ENCODE measurements at places on chromosomes 4 and X.

DNA sequence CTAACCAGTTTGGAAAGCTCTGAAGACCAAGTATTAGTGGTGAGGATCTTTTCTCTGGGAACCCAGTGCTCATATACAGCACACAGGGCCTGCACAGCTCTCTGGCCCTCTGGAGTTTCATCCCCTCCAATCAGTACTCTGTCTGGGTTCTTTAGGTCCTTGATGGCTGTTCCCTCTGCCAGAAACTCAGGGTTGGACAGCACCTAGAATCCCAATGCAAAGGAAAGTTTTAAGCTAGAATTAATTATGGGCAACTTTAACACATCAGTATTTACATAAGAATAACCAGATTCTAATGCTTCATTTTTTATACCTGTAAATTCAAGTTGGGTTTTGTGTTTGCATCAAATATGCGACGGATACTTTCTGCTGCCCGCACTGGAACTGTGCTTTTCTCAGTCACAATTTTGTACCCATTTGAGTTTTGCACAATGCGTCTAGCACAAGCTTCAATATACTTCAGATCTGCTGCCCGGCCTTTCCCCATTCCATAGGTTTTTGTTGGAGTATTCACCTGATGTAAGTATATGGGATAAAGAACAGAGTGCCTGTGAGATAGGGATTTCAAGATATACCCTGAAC, 16.8 kb downstream of the UGDH start:
- DNase-seq: no peak

GRCh38 chr4:112112590-112113170, 32.6 kb upstream of the FAM241A start:
- DNase-seq: no peak

- DNase-seq: no peak
Measured at GRCh38 chr4:95505799-95506198, 43.0 kb downstream of the UNC5C start.

DNA sequence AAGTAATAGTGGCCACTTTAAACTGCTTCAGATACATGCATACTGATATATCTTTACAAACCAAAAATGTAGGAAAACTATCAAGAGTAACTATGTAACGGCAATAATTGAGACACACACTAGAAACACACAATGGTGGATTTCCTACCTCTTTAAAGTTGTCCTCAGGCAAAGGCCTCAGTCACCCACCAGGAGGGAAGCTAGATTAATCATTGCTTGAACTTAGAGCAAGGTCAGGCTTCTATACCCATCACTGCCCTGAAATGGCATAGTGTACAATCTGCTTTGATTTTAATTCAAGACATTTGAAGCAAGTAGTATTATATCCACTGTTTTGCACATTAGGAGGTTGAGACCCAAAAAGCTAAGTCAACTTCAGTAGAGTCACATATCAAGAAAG, 110.9 kb downstream of the AREG start:
- no peak for DNase-seq

DNA sequence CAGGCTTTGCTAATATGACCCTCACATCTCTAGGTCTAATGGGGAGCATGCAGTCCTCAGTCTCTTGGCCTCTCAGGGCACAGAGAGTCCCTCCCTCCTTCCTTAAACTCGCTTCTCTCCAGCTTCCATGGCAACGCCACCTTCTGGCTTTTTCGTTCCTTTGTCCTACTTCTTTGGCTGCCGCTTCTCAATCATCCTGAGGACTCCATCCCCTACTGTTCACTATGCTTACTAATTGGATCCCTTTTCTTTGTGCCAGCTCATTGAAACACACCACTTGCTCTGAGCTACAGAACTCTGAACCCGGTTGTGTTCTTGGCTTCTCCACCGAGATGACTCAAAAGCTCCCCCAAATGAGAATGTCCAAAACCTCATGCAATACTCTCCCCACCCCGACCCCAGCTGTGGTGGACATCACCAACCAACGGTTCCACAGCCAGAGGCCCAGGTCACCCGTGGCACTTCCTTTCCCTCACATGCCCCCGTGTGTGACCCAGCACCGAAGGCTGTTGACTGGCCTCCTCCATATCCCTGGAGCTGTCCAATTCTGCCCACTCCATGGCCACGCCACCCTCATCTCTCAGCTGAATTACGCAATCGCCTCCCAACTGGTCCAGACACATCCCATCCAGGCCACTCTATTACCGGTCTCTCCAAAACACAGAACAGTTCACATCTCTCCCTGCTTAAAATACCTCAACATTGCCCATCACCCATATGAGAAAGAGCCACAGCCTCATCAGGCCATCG, 34.7 kb downstream of the CRMP1 start:
- no peak for DNase-seq

GRCh38 chr4:129362691-129363274, 266.8 kb downstream of the C4orf33 start:
- DNase-seq: peak; percentile 59

GRCh38 chr4:40421839-40422708, 86.9 kb downstream of the CHRNA9 start:
- no peak for DNase-seq

DNA sequence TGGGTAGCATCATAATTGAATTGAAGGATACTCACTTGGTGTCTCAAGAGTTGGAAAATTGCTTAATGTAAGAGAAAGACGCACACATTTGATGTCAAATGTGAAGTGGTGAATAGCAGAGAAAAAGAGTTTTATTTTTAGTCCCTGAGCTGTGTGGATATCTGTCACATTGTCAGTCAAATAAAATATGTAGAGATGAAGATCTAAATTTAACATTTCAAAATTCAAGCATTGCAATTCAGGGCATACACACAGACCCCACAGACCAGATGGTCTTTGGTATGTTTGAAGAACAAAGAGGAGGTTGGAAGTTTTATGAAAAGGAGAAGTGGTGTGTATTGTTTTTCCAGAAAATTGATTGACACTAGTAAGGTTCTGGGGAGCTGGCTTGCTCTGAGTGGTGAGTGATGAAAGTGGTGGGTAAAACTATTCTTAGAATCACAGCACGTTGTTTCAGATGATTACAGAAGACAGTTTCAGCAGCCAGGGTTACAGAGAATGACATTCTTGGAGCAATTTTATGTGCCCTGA, 44.9 kb upstream of the BBS12 start:
- DNase-seq: no peak

DNA sequence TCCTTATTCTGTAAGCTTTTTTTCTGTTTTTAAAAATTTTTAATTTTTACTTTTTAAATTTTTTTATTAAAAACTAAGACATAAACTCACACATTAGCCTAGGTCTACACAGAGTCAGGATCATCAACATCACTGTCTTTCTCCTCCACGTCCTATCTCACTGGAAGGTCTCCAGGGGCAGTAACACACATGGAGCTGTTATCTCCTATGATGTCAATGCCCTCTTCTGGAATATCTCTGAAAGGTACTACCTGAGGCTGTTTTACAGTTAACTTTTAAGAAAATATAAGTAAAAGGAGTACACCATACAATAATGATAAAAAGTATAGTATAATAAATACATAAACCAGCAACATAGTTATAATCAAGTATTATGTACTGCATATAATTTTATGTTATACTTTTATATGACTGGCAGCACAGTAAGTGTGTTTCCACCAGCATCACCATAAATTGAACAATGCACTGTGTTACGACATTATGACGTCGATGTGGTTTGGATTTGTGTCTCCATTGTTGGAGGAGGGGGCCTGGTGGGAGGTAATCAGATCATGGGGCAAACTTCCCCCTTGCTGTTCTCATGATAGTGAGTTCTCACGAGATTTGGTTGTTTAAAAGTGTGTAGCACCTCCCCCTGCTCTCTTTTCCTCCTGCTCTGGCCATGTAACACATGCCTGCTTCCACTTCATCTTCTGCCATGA, 21.3 kb downstream of the IL15 start:
- DNase-seq: peak; percentile 64

DNA sequence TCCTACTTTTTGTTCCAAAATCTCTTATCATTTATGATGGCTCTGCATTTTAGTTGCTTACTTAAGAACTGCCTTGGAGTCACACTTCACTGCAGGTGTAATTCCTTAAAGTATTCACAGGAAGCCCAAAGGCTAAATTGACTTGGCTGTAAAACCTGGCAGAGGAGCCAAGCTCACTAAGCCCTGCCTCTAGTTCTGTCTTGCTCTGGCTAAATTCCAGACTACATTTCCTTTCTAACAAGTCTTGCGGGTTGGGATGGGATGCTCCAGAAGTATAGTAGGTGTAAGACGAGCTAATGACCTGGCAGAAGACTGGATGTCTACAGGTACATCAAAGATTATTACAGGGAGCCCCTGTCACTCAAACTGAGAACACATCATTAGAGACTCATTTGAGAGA, 924.0 kb upstream of the INTU start:
- no peak for DNase-seq

DNA sequence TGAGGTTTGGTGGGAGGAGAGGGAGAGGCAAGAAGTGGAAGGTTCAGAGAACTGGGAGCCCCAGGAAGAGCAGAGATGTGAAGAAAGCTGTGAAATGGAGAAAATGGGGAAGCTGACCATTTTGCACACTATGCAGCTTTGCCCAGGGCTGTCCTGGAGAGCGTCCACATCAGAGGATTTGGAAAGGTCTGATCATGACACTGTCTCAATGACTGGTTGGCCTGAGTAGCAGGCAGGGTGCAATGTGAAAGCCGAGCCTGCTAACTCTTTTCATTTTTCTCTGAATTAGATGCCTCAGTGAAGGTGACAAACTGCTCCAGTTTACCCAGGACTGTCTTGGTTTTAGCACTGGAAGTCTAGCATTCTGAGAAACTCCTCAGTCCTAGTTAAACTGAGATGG, 330.1 kb upstream of the RPS6KA3 start:
- DNase-seq: no peak

- peak; percentile 30 for DNase-seq
Measured at GRCh38 chr4:131091896-131092295, 1995.9 kb downstream of the C4orf33 start.

DNA sequence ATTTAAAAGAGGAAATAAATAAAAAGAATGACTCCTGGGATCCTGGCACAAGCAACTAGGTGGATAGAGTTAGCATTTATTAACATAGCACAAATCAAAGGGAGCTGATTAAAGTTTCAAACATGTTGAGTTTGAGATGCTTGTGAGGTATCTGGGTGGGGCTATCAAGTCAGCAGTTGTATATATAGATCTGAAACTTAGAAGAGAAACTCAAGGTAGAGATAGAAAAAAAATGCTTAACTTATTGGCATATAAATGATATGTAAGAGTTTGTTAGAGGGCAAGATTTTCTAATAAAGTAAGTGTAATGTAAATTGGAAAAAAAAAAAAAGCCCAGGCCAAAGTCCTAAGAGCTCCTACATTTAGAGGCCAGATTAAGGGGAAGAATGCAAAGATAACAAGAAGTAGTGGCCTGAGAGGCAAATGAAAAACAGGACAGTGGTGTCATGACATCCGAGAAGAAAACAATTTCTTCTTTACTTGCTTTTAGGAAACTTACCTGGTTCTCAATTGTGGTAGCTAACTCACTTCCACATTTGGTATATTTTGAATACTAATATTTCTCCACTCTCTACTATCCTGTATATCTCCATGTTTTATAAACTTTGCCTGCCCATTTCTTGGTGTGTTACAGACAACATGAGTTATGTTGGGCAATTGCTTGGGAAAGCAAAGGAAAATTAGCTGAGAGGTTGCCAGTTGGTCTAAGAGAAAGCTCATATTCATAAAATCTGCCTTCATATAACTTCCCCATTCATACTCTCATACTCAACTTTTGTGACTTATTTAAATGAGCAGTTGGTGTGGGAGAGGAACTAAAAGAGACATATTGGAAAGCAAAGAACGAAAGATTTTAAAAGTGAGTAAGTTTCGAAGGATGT, 169.2 kb downstream of the PARM1 start:
- DNase-seq: no peak

DNA sequence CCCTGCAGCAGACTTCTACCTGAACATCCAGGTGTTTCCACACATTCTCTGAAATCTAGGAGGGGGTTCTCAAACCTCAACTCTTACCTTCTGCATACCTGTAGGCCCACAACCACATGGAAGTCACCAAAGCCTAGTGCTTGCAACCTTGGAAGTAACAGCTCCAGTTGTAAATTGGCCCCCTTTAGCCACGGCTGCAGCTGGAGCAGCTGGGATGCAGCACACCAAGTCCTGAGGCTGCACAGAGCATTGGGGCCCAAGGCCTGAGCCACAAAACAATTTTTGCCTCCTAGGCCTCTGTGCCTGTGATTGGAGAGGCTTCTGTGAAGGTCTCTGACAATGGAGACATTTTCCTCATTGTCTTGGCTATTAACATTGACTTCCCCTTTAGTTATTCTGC, 772.4 kb upstream of the INTU start:
- no peak for DNase-seq

GRCh38 chrX:148588649-148589310, 88.4 kb downstream of the AFF2 start:
- DNase-seq: no peak

GRCh38 chr4:102541697-102542096, 40.5 kb downstream of the NFKB1 start:
- DNase-seq: no peak

DNA sequence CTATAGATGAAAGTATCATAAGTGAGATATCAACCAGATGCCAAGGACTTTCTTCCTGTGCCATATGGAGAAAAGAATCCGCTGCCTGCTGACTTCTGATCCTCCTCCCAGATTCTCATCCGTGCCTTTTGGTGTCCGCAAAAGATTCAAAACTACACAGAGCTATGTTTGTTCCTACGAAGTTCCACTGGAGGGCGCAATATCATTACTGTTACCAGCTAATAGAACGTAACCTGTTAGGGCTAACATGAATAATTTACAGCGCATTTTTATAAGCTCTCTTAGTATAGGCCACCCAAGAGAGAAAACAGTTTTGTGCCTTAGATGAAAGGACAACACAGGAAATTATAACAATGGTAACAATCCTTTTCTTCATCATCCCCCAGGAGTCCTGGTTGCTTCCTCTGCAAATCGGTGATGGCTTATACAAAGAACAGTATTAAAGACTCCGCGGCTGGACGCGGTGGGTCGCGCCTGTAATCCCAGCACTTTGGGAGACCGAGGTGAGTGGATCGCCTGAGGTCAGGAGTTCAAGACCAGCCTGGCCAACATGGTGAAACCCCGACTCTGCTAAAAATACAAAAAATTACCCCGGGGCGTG, 22.8 kb upstream of the CENPVL3 start:
- DNase-seq: peak; percentile 4

All from inflammatory macrophage treated with lipopolysaccharide for 4 hours (primary cell).